ENCODE measurements at places on chromosomes 5 and 9. TPM values are rescaled to one million over a fixed set of nuclear protein-coding genes. Genes with fewer than 3 reads are reported as not detected.

Gene SLC6A19
- 0.11 TPM for total RNA-seq

Gene DAB2IP
- 48.1 TPM for total RNA-seq

Gene MARVELD2
- total RNA-seq = 1.8 TPM

DNA sequence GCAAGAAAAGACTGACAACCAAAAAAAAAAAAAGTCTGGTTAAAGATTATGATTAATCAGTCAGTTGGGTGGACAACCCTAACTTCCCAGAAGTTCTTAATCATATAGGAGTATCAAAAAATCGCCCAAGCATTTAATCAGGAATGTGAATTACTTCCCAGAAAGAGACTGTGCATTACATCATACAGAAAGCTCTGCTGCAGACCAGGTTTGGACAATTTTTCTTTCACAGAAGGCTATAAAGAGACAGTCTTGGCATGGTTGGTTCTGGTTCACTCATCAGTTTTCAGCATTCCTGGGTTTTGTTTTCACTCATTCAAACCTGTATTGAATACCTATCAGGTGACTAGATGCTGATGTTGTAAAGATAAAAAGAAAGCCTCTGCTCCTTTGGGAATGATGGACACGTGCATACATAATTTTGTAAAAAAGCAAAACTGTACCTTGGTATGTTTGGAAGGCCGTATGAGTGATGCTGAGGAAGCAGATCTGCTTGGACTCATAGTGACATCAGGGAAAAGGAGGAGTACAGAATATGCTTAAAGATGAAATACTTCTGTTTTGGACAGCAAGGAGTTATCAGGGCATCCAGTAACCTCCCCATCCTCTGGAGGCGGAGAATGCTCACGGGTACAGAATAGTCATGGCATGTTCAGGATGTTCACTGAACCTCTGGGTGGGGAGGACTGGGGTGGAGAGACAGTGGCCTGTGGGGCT is 178.4 kb downstream of the GNA14 start:
- H3K4me3 ChIP-seq = no peak overlapping the region
- DNase-seq = no peak
- H3K27me3 ChIP-seq = no peaks in the 10 kb centered on the region
- no peaks in the 10 kb centered on the region for H3K36me3 ChIP-seq
- no peaks in the 10 kb centered on the region for H3K4me1 ChIP-seq
- no peak overlapping the region for H3K27ac ChIP-seq

DNA sequence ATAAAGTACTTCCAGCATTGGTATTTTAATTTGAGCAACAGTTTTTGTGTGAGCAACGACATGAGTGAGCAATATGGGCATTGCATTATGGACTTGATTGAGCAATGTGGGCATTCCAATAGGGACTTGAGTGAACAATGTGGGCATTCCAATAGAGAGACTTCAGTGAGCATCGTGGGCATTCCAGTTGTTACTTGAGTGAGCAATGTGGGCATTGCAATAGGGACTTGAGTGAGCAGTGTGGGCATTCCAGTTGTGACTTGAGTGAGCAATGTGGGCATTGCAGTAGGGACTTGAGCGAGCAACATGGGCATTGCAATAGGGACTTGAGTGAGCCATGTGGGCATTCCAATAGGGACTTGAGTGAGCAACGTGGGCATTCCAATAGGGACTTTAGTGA is 52.2 kb downstream of the ZCCHC7 start:
- no peaks in the 10 kb centered on the region for H3K4me1 ChIP-seq
- peaks cover 4% of the 10 kb centered on the region for H3K36me3 ChIP-seq
- DNase-seq = no peak

GRCh38 chr9:115770521-115770920 is 383.1 kb upstream of the PAPPA start:
- no peaks in the 10 kb centered on the region for H3K4me1 ChIP-seq
- no peak overlapping the region for H3K27ac ChIP-seq
- no peak for DNase-seq

- no peak overlapping the region for H3K4me3 ChIP-seq
- H3K27me3 ChIP-seq = no peaks in the 10 kb centered on the region
- peaks cover 70% of the 10 kb centered on the region for H3K36me3 ChIP-seq
Observed at GRCh38 chr9:95078511-95078910, 239.0 kb downstream of the FANCC start.

GRCh38 chr5:143707806-143708205 is 104.2 kb upstream of the HMHB1 start:
- H3K36me3 ChIP-seq = no peaks in the 10 kb centered on the region
- no peaks in the 10 kb centered on the region for H3K27me3 ChIP-seq
- DNase-seq = no peak
- H3K4me3 ChIP-seq = no peak overlapping the region
- no peak overlapping the region for H3K27ac ChIP-seq
- no peaks in the 10 kb centered on the region for H3K4me1 ChIP-seq

- peaks cover 41% of the 10 kb centered on the region for H3K27me3 ChIP-seq
- no peak overlapping the region for H3K4me3 ChIP-seq
- no peak overlapping the region for H3K27ac ChIP-seq
Observed at GRCh38 chr9:114433086-114433485, 45.3 kb upstream of the AKNA start.

DNA sequence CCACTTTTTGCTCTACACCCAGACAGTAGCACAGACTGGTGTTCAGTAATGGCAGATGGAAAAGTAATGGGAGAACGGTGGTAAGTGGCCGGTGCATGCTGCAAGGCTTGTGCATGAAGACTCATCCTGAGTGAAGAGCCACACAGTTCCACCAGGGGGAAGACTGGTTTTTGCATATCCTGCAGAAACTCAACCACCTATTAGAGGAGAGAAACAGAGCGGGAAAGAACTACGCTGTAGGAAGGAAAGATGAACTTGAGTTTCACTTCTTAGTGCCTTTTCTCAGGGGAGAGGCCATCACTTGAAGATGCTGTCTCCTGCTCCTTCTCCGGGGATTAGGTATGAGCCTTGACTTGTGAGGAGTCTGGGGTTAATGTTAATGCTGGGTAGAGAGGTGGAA is 9.4 kb upstream of the PRSS3 start:
- H3K27ac ChIP-seq = no peak overlapping the region
- no peaks in the 10 kb centered on the region for H3K36me3 ChIP-seq
- no peak for DNase-seq

- H3K27ac ChIP-seq = no peak overlapping the region
- no peak for DNase-seq
- H3K4me3 ChIP-seq = no peak overlapping the region
- H3K4me1 ChIP-seq = no peaks in the 10 kb centered on the region
Observed at GRCh38 chr9:101585740-101586139, 9.0 kb downstream of the PPP3R2 start.

- no peak overlapping the region for H3K27ac ChIP-seq
- DNase-seq = no peak
- H3K4me3 ChIP-seq = no peak overlapping the region
- H3K36me3 ChIP-seq = no peaks in the 10 kb centered on the region
- no peaks in the 10 kb centered on the region for H3K4me1 ChIP-seq
- no peaks in the 10 kb centered on the region for H3K27me3 ChIP-seq
Observed at GRCh38 chr9:90890146-90890810, 88.7 kb downstream of the SYK start.

GRCh38 chr9:111198936-111199335 is 131.1 kb downstream of the OR2K2 start:
- DNase-seq = no peak
- H3K36me3 ChIP-seq = no peaks in the 10 kb centered on the region
- H3K27me3 ChIP-seq = no peaks in the 10 kb centered on the region
- H3K27ac ChIP-seq = no peak overlapping the region
- no peaks in the 10 kb centered on the region for H3K4me1 ChIP-seq

GRCh38 chr9:104144336-104144735 is 50.2 kb downstream of the SMC2 start:
- no peaks in the 10 kb centered on the region for H3K27me3 ChIP-seq
- peaks cover 20% of the 10 kb centered on the region for H3K36me3 ChIP-seq
- no peaks in the 10 kb centered on the region for H3K4me1 ChIP-seq
- no peak for DNase-seq
- no peak overlapping the region for H3K27ac ChIP-seq
- no peak overlapping the region for H3K4me3 ChIP-seq

DNA sequence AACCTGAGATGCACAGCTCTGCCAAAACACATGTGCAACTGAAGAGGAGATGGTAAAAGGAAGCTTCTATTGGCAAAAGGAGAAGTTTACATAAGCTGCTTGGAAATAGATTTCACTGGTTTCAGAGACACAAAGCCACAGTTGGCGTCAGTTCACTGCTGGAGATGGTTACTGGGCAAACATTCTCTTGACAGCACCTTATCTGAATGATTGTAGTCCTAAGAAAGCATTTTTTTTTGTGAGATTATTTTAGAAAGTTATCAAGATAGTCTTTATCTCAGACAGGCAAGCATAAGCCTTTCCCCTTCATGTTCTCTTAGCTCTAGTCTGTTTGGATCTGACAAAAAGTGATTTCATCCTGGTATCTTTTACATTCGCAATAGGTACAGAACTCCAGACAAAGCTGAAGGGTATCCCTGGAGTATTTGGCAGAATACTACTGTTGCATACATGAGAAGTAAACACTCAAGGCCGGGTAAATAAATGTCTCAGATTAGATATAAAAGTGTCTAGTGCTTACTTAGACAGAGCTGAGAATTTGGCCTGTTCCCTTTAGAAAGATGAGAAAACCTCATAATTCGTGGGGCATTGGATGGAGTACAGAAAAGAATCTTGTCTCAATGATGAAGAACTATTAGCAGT is 1668.0 kb upstream of the NUDT12 start:
- no peak overlapping the region for H3K27ac ChIP-seq
- no peak overlapping the region for H3K4me3 ChIP-seq
- H3K4me1 ChIP-seq = no peaks in the 10 kb centered on the region
- no peaks in the 10 kb centered on the region for H3K27me3 ChIP-seq
- H3K36me3 ChIP-seq = no peaks in the 10 kb centered on the region

- no peaks in the 10 kb centered on the region for H3K36me3 ChIP-seq
- peaks cover 13% of the 10 kb centered on the region for H3K4me1 ChIP-seq
- H3K27ac ChIP-seq = peak overlapping the region; percentile 21
Observed at GRCh38 chr5:78659114-78659513, 10.5 kb upstream of the LHFPL2 start.

GRCh38 chr9:127166651-127167524 is 44.5 kb upstream of the ANGPTL2 start:
- H3K4me3 ChIP-seq = no peak overlapping the region
- DNase-seq = no peak
- no peaks in the 10 kb centered on the region for H3K27me3 ChIP-seq
- H3K36me3 ChIP-seq = no peaks in the 10 kb centered on the region

DNA sequence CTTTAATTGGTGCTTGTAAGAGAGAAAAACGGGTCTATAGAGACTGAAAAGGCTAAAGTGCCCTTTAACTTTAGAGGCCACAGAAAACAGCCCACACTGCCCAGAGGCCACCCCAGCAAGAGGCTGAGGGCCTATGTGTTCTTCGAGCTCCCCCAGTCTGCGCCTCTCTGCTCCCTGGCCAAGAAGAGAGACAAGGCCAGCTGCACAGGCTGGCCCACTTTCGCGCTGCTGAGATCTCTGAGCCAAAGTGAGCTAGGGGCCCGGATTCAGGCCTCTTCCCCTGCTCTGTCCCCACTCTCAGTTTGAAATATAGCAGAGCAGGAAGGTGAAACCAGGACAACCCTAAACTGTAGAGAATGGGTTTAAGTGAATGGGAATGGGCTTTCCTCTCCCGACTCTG is 132.0 kb upstream of the TRIM32 start:
- H3K27me3 ChIP-seq = no peaks in the 10 kb centered on the region
- peak; percentile 27 for DNase-seq
- H3K4me1 ChIP-seq = peaks cover 16% of the 10 kb centered on the region
- H3K36me3 ChIP-seq = no peaks in the 10 kb centered on the region
- no peak overlapping the region for H3K27ac ChIP-seq
- no peak overlapping the region for H3K4me3 ChIP-seq

DNA sequence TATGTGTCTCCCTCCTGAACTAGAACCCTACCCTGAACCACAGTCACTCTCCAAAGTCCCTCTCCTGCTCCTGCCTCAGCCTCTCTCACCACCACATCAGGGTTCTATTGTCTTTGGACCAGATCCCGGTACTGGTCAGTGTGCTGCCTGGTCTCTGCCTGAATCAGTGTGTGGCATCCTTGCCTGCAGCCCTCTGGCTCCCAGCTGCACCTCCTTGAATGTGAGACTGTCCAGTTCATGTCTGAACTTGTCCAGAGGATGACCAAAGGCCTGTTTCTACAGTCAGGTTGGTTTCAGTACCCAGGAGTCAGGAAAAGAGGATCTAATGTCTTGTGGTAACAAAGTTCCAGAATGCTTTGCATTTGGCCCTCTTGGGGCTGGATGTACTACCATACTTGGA is 76.8 kb upstream of the RANBP3L start:
- no peak for DNase-seq
- H3K4me3 ChIP-seq = no peak overlapping the region
- H3K36me3 ChIP-seq = no peaks in the 10 kb centered on the region

- no peak overlapping the region for H3K27ac ChIP-seq
- DNase-seq = peak; percentile 63
- no peak overlapping the region for H3K4me3 ChIP-seq
Observed at GRCh38 chr9:89815903-89816573, 211.2 kb downstream of the GADD45G start.

DNA sequence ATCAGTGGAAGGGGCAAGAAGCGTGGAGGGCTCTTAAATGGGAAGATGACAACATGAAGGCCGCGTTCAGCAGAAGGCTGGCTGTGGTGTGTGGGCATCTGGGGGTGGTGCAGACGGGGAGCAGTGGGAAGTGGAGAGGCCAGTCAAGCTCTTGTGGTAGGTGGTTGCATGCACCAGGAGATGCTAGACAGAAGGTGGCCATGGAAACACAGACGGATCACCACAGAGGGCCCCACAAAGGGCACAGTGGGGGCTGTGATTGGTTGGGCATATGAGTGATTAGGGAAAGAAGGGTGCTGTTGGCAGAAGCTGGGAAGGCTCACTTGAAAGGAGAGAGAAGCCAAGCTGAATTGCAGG is 14.7 kb downstream of the MTMR12 start:
- H3K27ac ChIP-seq = no peak overlapping the region
- peaks cover 51% of the 10 kb centered on the region for H3K4me1 ChIP-seq
- H3K27me3 ChIP-seq = no peaks in the 10 kb centered on the region

DNA sequence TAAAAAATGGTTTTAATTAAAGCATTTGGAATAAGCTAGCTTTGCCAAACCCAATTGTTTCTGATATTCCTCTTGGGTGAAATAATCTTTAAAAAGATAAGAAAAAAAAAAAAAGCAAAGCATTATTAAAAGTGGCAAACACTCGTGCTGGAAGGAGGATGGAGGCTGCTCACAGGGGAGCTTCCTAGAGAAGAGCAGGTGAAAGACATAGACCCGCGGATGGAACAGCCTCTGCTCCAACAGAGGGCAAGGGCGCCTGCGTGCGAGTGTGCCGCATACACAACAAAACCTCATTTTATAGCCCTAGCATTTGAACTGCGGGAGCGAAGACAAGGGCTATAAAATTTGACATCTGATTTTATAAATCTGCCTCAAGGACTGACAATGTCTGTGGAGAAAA is 33.4 kb upstream of the SLC25A51 start:
- peak overlapping the region; percentile 65 for H3K27ac ChIP-seq
- H3K27me3 ChIP-seq = no peaks in the 10 kb centered on the region
- H3K36me3 ChIP-seq = no peaks in the 10 kb centered on the region
- no peak for DNase-seq

All from heart right ventricle (tissue), 16 donors.